ENCODE measurements at places on chromosomes 3 and 15.

DNA sequence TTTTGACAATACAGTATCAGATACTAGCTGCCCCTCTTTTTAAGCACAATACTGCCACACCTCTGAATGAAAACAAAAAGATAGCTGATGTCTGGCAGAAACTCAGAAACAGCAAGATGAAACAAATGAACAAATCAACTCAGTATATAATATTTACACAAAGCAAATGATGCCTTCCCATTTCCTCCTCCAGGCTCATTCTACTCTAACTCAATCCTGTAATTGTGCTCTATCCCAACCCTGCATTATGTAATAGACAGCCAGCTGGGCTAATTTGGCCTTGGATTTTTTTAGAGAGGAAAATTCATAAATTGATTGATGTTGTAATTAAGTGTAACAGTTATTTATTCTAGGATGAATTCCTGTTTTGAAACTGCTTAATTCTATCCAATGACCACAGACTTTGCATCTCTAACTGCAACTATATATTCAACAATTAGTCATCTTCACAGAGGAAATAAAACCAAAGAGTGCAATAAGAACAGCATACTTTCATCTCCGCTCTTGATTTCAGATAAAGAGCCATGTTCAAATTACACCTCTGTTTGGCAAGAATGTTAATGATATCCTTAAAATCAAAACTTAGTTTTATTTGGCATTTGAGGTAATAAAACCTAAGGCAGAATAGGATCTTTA, 6.1 kb downstream of the ATG3 start:
- no peak for DNase-seq

DNA sequence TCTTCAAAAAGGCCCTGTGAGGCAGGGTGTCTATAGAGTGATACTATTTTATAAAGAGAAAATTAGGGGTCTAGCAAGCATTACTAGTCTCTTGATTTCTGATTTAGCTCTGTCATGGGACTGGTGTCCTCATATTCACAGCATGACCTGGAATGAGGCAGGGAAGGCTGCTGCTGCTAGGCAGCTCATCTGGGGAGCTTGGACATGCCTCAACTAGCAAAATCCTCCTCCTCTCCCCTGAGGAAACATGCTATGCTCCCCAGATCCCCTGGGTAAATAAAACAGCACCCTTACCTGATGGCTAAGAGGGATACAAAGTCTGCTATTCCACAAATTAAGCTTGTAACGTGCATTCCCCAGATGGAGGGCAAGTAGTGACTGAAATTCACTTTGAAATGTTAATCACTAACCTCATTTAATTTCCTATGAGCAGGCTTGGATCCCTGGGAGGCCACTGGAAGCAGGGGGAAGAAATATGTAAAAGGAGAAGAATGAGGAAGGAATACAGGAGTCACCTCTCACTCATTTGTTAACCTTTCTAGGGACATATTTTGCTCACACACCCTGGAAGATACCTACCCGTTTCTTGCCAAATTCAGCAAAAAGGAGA, 709.4 kb downstream of the SQOR start:
- DNase-seq, result no peak

- no peak for DNase-seq
Measured at GRCh38 chr3:189338366-189338765, 166.6 kb downstream of the TPRG1 start.

- peak; percentile 5 for DNase-seq
Measured at GRCh38 chr3:79415356-79415755, 352.4 kb downstream of the ROBO1 start.

DNA sequence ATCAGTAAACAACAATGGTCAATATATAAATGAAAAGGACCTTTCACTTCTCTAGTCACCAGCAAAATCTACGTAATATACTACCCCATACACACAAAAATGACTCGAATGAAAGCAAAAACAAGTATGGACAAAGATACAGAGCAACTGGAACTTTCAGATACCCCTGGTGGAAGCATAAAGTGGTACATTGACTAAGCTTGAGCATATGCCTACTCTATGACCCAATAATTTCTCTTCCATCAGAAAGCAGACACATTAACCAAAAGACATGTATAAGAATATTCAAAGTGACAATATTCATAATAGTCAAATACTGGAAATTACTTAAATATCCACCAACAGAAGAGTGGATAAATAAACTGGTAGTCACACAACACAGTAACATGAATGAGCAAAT, 86.0 kb downstream of the EFL1 start:
- DNase-seq, result no peak

DNA sequence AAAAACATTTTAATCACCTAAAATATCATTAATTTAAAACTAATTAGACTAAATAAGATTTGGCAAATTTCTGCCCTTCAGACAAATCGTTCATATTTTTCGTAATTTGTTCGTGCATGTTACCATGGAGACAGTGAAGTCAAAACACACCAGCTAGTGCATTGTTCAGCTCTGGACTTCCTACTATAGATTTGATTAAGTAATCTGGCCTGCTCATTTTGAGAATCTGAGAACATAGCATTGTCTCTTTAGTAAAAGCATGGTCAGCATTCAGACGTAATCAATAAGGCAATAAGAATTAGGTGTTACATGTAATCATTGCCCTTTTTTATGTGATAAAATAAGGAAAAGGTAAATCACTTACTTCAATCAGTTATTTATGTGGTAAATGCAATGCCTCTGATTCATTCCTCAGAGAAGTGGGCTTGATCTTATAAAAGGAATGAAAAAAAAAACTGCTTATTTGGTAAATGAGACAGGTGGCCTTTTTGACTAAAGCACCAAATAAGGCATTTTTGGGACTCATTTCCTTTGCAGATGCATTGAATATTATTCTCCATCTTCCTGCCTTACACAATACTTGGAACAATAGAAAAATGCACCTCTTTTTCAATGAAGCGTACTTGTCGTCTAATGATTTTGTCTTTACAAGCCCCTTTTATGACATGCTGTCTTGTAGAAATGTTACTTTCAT, 84.5 kb upstream of the FNDC3B start:
- peak; percentile 71 for DNase-seq

DNA sequence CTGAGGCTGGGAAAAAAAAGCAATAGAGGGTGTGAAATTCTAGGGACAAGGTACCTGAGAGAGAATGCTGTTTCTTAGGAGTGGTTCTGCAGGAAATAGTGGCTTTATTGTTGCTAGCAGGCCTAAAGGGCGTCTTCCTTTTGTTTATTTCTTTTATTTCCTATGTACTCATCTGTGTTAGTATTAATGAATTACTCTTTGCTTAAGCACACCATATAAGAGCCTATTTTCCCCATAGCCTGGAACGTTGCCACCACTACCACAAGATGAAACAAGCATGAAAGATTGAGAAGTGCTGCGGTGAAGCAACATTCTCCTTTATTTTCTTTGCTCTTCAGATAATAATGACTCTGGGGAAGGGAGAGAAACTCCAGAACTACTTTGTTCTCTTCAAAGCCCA, 21.3 kb upstream of the GOLIM4 start:
- peak; percentile 60 for DNase-seq
